AG09309 (cell line): ENCODE measurements at places on chromosomes 3 and 15.

DNA sequence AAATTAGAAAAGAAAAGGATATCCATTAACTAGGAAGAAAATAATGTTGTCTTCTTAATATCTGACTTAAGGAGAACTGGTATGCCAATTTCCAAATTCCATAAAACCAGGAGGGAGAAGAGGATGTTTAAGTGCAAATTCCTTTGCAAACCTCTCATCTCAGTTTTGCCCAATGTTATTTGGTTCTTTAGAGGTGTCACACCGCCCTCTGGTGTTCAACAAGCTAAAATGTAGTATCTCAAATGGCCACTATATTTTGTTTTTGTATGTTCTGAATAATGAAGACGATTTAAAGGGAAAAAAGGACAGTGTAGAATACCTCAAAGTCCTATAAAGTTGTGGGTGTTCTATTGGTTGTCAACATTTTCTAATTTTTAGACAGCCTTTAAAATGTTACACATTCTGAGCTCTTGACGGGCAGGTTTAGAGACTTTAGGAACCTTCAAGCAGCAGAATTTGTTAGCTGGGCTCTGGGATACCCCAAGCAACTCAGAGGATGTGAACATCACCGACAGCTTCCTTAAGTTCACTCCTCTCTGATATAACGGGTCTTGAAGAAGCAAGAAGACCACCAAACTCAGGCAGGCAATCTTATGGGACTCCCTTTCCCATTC is 458.3 kb downstream of the MFSD1 start:
- DNase-seq = peak; percentile 66

GRCh38 chr3:56655709-56656108 is 27.4 kb downstream of the TASOR start:
- no peak for DNase-seq

DNA sequence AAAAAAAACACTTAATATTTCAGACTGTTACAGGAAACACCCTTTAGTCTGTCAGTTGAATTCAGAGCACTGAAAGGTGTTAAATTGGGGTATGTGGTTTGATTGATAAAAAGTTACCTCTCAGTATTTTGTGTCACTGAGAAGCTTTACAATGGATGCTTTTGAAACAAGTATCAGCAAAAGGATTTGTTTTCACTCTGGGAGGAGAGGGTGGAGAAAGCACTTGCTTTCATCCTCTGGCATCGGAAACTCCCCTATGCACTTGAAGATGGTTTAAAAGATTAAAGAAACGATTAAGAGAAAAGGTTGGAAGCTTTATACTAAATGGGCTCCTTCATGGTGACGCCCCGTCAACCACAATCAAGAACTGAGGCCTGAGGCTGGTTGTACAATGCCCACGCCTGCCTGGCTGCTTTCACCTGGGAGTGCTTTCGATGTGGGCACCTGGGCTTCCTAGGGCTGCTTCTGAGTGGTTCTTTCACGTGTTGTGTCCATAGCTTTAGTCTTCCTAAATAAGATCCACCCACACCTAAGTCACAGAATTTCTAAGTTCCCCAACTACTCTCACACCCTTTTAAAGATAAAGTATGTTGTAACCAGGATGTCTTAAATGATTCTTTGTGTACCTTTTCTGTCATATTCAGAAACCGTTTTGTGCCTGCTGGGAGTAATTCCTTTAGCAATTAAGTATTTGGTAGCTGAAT is 17.9 kb downstream of the TMEM43 start:
- no peak for DNase-seq

DNA sequence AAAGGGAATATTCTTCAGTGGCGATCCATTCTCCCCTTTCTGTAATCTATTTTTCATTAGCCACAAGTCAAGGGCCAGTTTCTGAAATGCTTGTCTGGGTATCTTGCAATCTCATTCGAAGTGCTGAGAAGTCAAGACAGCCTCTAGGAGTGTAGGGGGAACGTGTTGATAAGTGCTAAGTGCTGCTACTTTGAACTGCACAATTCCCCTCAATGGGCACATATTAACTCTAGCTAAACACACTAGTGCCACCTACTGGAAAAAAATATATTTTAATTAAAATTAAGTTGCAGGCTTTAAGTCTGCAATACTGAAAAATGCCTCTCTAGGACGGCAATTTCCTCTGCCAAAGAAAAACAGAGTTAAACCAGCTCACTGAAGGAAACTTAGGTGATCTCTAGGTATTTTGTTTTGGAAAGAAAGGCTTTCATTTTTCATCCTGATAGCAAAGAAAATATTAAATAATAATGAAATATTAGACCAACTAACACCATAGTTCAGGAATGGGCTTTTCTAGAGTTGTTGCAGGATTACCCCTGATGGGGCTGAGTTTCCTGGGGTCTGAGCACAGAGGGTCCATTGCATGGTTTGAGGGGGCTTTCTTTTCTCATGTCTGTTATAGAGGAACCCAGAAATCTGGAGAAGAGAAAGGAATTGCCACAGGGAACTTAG is 181.9 kb upstream of the KBTBD8 start:
- peak; percentile 24 for DNase-seq

DNA sequence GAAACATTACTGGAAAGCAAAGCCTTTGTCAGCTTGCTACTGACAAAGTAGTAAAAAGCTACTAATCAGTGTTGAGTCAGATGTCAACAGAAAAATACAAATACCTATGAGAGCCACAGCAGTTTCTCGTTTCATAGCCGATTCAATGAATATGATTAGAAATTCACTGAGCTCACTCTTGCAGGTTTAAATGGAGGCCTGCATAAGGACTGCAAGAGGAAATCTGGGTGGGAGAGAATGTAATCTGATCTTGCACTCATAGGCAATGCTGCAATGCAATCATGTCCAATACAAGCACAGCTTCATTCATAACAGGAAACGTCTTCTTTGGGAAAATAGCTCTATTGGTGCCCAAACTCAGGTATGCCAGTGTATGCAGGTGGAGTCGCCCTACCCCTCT is 608.8 kb downstream of the ROBO2 start:
- no peak for DNase-seq

DNA sequence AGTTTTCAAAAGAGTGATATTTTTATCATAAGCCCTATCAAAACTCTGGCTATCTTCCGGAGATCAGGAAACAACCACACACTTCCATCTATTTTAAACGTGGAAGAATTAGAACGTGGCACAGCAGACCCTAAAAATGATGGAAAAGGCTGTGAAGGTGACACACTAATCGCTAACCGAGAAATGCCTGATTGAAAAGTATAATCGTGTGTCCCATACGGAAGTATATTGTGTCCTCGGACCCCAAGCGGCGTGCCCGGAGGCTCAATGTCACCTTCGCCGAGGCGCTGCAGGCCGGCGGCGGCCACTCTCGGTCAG is 642 bp downstream of the COX5A start:
- no peak for DNase-seq

DNA sequence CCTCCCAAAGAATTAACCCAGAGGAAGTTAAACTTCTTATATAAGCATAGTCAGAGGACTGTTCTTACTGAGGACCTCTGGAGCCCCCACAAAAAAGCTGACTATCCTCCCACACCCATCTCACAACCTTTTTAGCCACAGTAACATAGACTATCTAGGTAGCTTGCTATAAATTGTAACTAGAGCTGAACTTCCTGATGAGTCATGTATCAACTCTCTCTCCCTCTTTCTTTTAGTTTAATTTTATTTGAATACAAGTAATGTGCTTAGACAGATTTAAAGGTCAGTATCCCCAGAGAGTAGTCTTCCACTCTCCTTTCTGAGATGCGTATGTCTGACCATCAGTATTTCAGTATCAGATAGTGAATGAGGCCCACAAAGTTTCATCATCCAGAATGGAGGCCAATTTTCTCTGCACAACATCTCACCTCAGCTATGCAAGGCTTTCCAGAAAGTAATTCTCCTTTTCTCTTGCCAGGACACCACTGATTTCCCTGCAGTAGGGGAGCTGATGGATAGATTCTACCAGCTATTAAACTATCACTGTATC is 104.0 kb upstream of the MYRIP start:
- DNase-seq = peak; percentile 17

- DNase-seq = no peak
Measured at GRCh38 chr3:53799338-53799865, 46.8 kb downstream of the CHDH start.
